ENCODE measurements at places on chromosomes 3 and 15.

DNA sequence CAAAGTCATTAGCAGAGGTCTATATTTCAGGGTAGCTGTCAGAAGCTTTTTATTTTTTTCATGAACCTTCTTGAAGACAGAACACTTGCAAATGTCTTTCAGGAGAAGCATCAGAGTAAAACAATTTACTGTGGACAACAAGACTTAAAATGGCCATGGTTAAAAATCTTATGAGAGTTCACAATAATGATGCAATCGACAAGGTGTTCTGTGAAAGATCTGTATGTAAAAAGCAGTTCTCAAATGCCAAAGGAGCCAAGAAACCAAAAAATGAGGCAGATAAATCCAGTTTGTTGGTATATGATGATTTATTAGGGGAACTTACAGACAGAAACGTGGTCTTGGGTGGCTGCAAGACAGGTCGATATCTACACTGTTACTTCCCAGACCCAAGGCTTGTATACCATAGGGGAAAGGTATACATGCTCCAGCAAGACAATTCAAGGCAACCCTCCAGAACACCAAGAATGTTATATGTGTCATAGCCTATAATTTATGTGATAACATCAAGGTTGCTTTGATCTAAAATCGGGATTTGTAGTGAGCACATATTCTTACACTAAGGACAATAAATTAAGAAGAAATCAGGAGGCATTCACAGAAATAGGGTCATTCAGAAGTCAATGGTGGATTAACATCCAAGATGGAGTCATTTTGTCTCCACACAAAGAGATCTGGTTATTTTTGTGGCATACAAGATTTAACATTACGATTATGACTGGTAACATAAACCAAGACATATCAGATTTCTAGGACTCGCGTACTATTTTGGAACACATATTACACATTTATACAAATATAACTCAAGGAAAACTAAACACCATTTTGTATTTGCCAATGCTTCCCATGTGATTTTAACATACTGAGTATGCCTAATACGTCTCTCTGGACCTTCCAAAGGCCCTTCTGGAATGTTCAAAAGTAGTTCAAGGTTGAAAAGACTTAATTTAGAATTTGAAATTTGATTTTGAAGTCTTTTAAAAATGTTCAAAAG is 316.4 kb downstream of the THSD4 start:
- DNase-seq, result no peak

- DNase-seq, result peak; percentile 29
Measured at GRCh38 chr3:137105277-137105977, 147.6 kb downstream of the IL20RB start.

DNA sequence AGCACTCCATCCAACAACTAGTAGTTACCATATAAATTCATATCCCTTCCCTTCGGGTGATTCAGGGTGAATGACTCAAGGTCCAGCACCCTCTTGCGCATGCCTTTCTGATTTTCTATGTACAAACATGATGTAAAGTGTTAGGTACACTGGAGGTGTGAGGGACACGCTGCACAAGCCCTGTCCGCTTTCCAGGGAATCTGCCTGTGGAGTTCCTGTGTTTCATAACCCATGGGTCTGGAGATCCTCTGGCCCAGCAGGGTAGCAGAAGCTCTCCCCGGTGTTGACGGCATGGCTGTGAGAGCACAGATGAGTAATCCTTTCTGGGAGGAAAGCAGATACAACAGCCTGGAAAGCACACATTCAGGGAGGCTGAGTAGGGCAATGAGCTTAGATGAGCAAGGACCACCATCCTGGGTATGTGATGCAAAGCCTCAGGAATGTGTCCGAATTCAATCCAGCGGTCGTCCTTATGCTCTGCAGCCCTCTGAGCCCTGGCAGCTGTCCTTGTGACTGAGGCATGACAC is 142.9 kb upstream of the TP63 start:
- DNase-seq, result no peak

DNA sequence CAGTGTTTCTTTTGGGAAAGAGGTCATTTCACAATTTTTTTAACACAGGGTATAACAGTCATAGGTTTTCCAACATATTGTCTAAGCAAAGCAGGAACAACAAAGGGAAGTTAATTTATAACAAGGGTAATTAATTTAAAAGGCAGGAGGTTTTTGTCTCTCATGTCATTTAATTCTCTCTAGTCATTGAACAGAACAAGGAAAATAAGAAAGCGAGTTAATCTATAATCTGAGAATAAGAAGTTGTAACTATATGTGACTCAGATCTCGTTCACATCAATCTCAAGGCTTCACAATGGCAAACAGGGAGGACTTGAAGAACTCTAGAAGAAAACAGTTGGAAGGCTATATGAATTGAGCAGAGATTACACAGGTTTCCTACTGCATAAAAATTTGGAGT is 579.8 kb upstream of the CCDC54 start:
- DNase-seq, result no peak

DNA sequence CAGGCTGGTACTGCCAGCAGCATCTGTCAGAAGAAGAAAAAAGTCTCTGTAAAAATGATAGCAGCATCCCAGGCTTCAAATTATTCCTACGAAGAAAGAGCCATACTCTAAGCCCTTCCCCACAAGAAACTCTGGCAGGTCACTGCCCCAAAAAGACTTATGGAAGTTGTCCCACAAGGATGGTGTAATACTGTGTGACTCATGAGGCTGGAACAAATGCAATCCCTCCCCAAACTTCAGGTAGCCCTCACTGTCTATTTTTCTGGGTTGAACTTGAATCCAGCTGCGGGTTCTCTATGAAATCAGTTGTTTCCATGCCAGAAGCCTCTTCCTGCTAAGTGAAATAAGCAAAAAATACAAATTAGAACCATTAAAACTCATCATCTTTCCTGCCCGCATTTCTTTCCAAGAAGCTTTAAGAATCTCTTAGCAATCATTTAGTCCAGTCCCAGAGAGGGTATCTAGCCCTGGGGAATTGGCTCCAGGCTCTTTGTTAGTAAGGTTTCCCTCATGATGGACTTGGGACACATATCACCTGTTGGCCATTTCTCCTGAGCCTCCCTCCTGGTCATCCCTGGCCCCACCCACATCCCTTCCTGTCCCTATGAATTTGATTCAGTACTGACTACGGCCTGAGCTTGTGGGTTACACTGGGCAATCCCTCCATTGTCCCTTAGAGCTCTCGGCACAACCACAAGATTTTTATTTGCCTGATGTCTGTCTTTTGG is 51.7 kb downstream of the FAM174B start:
- DNase-seq, result no peak

DNA sequence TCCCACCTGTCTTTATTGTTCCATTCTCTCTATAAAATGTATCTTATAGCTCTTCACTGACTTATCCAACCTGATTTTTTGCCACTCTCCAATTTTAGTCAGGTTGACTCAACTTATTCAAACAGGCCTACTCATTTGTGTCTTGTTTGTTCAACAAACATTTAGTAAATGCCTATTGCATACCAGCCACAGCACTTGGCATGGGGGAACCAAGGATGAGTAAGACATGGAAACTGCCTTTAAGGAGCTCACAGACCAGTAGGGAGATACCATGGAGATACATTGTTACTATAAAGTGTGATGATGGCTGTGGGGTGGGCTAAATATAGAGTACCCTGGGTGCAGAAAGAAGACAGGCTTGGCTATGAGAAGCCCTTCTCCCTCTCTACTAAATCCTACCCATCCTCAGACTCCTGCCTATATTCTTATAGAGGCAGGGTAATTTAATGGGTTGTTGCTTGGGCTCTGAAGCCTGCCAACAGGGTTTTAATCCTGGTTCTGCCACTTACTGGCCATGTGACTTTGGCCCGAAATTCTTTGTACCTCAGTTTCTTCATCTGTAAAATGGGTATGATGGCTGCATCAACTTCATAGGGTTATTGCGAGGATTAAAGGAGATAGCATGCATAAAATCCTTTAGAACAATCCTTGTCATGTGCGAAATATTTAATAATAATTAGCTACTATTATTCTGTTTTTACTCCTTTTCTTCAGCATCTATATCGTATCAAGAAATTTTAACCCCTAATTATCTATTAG is 348.5 kb upstream of the UMPS start:
- no peak for DNase-seq

- no peak for DNase-seq
Measured at GRCh38 chr3:180250172-180250571, 213.4 kb upstream of the PEX5L start.

DNA sequence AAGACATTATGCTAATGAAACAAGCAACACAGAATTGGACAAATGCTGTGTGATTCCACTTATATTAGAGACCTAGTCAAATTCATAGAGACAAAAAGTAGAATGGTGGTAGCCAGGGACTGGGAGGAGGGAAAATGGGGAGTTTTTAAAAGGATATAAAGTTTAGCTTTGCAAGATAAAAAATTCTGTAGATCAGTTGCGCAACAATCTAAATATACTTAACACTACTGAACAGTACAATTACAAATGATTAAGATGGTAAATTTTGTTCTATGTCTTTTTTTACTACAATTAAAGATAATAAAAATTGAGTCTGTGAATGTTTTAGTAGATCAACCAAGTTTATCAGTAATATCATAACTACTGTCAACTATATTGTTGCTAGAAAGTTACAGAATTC is 340.1 kb upstream of the PDZRN3 start:
- DNase-seq, result no peak

GRCh38 chr3:36907911-36908646 is 36.8 kb downstream of the TRANK1 start:
- DNase-seq, result no peak

DNA sequence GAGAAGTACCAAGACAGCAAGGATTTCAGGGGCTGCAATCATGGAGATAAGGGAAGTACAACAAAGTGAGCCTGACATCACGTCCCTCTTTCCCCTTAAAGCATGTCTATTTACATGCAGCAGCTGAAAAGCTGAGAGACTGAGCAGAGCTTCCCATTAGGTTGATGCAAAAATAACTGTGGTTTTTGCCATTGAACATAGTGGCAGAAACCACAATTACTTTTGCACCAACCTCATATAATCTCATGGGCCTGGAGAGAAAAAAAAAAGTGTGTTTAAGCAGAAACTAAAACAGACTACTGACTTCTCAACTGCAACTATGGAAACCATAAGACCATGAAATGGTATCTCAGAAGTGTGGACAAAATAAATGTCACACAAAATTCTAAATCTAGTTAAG is 48.3 kb downstream of the CCDC12 start:
- no peak for DNase-seq

- DNase-seq, result no peak
Measured at GRCh38 chr15:35646790-35647189, 100.8 kb upstream of the DPH6 start.

DNA sequence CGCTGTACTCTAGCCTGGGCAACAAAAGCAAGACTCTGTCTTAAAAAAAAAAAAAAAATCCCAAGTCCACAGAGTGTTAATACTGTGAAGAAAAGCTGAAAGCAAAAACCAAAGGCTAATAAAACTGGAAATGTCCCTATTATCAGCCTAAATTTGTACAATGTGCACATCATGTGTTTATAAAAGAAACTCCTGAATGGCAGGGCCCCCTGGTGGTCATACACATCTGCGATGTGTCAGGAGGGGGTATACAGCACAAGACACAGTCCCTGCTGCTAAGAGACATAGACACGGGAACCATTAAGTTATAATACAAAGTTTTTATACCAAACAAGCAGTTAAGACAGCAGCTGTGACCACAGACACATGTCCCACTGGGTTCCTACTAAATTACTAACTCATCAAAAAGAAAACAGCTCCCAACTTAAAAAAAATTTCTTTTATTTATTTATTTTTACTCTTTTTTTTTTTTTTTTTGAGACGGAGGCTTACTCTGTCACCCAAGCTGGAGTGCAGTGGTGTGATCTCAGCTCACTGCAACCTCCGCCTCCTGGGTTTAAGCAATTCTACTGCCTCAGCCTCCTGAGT is 31.0 kb downstream of the IDH2 start:
- peak; percentile 49 for DNase-seq

DNA sequence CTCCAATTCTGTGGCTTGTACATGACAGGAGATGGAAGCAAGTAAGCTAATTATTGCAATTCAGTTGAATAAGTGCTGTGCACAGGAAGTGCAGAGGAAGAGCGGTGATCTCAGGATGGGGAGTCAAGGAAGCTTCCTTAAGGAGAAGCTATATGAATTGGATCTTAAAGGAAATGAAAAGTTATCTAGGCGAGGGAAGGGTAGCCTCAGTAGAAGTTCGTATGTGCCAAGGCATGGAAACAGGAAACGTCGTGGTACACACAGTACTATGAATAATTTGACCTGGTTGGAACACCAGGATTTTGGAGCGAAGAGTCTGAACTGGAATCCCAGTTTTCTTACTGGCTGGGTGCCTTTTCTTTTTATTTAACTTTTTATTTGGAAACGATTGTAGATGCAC is 39.3 kb downstream of the ST6GAL1 start:
- no peak for DNase-seq

DNA sequence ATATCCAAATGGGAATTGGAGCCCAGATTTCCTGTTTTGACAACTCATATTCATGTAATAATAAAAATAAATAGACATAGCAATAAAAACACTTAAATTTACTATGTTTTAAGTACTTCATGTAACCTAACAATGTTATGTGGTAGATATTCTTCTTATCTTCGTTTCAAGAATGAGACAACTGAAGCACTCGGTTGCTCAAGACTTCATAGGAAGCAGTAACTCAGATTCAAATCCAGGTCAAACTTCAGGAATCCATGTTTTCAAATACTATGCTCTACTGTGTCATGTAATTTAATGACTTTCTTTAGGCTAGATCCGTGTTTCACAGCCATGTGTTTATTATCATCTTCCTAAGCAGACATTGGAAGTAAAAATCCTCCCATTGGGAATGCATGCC is 492.2 kb downstream of the CNTN3 start:
- DNase-seq, result no peak

GRCh38 chr15:60660290-60661051 is 181.5 kb upstream of the ICE2 start:
- no peak for DNase-seq

DNA sequence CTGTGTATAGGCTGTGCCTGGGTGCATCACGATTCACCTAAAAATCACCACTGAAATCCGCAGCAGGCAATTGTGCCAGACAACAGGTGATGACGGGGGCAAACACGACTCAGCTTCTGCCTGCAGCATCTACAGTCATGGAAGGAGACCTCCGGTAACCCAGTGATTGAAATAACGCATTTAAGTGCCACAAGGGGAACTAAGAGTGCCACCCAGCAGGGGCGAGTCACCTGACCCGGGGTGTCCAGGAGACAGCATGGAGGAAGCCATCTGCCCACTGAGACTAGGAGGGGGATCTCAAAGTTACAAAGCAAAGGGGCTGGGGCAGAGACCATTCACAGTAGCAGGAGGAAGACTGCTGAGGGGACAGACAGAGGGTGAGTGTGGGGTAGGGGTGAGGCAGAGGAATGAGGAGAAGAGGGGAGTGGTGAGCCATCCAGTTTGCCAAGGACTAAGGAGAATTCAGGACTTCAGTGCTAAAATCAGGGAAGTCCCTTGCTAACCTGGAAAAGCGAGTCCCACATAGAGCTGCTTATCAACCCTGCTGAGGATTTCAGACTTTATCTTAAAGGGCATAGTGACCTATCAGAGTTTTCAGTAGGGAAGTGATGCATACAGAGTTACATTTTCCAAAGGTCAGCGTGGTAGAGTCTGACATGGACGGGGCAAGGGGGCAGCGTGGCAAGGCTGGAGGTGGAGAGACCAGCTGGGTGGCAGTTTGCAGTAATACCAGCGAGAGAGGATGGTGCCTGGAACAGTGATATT is 256.7 kb upstream of the HES1 start:
- no peak for DNase-seq

GRCh38 chr3:65928110-65928509 is 110.6 kb downstream of the MAGI1 start:
- no peak for DNase-seq
